Muscle of arm (tissue), 14 donors: ENCODE measurements at places on chromosomes 6 and 20.
A peak's percentile ranks its signal among the peaks of the same experiment; 100 is the strongest.

- DNase-seq: no peak
Observed at GRCh38 chr6:52815167-52816092, 11.8 kb upstream of the GSTA1 start.

DNA sequence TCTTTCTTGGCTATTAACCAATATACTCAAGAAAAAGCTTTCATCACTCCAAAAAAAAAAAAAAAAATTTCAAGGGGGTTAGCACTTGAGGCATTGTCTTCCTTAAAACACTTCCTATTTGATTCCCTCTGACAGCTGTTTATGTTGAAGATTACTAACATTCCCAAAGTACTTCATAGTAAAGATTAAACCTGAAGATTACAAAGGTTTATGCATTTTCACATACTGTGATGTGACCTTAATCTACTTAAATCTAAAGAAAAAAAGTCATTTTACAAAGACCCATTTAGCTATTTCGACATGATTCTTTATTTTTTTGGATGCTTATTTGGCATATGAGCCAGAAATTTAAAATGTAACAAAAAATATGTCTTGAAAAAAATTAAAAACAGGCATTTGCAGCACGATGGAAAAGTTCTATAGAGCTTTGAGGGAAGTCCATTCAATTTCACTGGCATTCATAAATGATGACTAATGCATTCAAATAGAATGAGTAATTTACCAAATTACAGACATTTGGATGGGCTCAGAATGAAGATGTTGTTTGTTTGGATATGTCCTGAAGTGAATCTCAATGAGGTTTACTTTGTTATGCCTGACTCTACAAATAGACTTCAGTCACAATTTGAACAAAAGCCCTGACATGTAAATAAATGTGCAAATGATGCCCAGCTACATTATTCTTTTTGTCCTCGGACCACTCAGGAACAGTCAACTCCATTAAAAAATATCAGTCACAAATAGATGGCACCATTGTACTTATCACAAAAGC, 674.6 kb upstream of the MARCKS start:
- DNase-seq: peak; percentile 48

DNA sequence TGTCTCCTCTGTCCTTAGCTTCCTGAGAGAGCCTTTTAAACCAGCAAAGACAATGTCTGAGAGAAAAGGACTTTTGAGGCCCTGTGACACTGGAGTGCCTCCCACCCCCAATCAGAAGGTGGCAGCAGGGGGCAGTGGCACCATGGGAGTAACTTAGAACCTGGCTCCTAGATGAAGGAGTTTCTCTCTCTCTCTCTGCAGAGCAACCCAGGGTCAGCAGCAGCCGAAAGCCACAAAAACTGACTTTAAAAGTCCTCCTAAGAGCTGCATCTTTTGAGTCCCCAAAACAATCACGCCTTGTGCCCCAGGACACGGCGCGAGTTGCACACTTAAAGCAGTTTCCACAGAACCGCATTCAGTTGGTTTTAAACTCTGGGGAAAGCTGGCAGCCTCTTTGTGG, 5.3 kb upstream of the TCP11 start:
- DNase-seq: no peak

GRCh38 chr20:47490795-47491194, 10.9 kb upstream of the NCOA3 start:
- no peak for DNase-seq

DNA sequence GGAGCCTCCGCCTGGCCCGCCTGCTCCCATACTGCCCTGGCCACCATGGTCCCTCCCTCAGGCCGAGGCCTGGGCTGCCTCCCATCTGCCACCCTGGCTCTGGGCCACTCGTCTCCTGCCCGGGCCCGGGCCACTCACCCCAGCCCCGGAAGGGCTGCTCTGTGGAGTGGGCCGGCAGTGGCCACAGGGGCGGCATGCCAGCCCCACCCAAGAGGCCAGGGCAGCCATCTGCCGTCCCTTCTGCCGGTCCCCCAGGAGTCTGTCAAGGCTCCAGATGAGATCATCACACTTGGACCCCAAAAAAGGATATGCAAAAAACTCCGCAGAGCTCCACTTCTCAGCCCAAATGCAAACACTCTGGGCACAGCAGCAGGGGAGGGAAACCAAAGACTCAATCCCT, 23.8 kb upstream of the TLDC2 start:
- DNase-seq: no peak

DNA sequence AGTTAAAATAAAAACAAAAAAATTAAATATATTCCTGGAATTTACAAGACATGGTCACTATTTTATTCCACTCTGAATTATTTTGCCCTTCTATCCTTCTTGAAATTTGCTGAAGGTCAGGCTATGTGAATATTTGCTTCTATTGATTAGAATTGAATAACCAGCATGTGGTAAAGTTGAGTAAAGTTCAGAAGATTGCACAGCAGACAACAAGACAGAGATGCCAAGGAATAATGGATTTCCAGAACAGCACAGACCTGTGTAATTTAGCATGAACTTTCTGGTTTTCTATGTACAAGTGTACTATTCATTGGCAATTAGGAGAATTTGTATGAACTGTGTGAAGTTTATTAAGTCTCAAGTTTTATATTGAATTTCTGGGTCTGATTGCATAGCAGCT, 352.4 kb downstream of the TBC1D32 start:
- no peak for DNase-seq

DNA sequence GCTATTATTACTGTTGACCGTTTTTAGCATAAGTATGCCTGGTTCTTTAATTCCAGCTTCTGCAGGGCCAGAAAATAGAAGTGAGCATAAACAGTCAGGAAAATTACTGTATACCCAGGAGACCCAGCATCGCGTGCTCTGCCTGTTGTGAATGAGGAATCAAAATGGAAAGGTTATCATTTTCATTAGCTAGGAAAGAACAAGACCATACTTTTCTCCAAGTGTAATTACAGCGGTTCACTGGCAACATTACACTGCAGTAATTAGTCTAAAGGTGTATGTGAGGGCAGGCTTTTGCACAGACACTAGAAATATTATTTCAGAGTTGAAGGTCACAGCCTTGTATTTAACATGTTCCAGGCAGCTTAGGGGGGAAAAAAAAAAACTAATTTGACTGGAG, 403.8 kb upstream of the SOX4 start:
- DNase-seq: no peak

DNA sequence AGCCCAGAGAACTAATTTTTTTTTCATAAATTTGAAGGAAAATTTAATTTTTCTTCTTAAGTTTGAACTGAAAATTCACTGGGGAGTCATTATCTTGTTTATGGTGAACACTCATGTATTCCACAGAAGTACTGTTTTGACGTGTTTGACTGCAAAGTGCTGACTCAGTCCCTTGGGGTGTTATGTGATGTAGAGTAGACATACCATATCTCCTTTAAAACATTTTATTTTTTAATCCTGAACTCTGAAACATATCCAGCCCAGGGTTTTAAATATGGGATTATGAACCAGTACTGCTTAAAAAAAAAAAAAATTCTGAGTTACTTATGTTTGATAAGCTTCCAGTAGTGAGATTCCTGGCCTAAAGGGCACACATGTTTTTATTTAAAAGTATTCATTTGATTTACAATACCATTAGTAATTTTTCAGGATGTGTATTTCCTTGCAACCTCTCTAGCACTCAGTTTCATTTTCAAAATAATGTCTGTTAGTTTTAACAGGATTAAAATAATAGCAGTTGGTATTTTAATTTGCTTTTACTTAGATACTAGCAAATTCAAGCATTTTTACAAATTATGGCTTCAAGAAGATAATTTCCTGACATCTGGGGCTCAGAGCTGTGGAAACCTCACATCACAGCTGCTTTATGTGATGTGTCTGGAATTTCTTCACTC, 81.7 kb upstream of the PDE10A start:
- DNase-seq: peak; percentile 21

- DNase-seq: no peak
Observed at GRCh38 chr6:157158897-157159296, 164.4 kb downstream of the TMEM242 start.

DNA sequence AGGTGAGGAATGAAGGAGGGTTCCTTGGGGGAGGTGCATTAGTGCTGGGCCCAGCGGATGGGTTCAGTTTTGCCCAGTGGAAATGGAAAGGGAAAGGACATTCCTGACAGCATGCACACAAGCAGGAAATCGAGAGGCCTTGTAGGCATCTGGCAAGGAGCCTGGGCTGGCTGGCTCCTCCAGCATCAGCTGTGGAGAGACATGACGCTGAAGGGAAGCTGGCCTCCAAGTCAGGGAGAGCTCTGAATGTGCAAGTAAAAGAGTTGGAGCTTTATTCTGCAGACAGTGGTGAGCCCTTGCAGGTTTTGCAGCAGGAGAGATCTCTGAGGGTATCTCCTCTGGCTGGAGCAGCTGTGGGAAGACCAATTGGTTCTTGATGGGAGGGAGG, 154.3 kb downstream of the MRPL14 start:
- DNase-seq: peak; percentile 88

DNA sequence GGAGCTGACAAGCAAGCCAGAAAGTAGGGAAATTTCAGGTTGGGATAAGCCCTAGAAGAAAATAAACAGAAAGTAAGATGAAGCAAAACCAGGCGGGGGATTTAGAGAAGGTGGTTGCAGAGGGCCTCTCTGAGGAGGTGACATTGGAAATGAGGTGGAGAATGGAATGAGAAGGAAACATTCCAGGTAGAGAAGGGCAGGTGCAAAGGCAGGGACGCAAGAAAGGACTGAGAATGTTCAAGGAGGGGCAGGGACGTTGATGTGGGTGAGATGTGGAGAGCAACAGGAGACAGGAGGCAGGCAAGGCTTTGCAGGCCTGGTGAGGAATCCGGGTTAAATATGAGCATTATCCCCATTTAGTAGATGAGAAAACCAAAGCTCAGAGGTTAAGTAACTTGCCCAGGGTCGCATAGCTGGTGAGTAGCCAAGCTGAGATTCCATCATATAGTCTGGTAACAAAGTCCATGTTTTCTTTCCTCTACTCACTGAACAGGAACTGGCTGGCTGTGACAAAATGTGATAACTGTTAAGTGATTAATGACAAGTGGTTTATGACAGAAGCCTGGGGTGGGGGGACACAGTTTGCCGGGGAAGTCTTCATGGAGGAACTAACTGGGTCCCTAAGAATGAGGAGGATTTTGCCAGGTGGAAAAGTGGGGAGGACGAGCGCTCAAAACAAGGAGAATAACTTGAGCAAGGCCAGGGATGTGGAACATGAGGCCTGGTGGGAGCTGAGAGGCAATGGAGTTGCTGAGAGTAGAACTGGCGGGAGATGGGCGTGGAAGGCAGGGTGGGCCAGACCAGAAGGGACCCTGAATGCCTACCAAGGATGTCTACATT, 32.6 kb downstream of the MRPL14 start:
- no peak for DNase-seq

GRCh38 chr20:63095718-63096654, 89.2 kb upstream of the BHLHE23 start:
- no peak for DNase-seq

DNA sequence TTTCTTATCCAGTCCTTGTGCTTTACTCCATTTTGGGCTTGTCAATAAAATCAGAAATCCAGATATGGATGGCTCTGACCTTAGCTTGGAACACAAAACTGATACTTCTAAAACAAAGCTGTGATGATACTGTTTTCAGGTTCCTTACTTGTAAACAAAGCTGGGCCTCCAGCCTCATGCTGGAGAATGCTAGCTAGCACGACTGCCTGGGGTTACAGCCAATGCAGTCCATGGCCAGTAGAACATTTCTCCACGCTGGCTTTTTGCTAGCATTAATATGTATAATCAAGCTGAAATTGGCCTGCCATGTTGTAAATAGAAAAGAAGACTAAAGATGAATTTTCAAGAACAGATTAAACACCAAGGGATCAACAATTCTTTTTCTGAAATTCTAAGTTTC, 63.9 kb downstream of the MTHFD1L start:
- no peak for DNase-seq

DNA sequence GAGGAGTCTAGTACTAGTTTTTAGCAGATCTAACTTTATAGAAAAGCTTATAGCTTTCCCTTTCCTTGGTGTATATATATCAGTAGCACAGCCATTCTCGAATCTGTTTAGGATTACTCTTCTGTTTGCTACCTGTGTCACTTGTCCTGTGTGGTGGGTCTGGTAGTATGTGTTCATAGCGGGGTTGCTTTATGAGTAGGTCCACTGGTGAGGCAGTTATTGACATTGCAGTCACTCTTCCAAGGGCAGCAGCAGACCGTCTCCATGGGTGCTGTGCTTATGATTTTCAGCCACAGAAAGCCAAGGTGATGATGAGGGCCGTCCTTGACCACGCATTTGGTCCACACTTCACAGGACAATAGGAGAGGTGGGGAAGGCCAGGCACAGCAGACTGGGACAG, 171.5 kb downstream of the CDKAL1 start:
- no peak for DNase-seq

DNA sequence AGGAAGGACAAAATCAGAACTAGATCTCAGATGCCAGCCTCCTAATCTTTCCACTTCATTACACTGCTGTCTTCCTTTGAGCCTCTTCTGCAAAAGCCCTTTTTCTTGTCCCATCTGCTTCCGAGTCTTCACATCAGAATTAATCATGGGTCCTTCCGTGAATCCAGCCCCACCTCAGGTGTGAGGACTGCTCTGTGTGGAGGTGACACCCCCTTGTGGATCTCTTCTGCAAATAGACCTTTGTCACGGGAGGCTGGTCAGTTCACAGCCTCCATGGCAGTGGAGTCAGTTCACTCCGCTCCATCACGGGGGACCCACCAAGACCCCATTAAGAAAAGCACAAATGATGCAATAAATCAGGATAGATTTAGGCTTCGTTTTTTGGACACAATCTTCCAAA, 171.1 kb downstream of the ADAT2 start:
- no peak for DNase-seq

DNA sequence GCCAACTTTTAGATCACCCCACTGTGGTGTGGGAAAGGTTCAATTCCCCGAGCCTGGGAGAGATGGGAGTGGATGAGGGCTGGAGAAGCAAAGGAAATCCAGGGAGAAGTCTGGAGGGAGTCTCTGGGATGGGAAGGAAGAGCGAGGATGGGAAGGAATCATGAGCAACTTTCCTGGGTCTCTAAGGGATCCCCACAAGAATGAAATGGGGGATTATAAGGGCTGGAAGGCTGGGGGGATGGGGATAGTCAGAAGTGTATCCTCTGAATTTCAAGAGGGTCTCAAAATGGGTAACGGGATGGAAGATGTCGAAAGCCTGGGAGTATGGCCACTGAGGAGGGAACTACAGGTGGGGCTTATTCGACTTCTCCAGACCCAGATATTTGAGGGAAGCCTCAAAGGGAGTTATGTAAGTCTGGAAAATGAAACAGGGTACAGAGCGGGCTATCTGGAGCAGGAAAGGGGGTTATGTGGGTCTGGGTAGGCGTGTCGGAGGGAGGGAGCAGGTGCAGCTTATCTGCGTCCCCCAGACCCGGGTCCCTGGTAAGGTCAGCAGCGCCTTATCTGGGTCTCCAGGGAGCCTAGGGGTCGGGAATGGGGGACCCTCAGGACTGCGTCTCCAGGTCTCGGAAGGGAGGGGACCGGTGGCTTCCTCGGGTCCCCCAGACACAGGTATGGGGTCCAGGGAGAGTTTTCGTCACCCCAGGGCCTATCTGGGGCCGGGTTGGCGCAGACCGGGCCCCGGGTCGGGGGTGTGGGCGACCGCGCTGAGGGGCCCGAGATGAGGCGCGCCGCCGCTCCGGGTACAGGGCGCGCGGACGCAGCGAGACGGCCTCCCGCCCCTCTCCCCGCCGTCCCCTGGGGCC, 550 bp downstream of the PLAGL2 start:
- no peak for DNase-seq
